ENCODE measurements at places on chromosomes 13 and 19. TPM values are rescaled to one million over a fixed set of nuclear protein-coding genes. Genes with fewer than 3 reads are reported as not detected.

DNA sequence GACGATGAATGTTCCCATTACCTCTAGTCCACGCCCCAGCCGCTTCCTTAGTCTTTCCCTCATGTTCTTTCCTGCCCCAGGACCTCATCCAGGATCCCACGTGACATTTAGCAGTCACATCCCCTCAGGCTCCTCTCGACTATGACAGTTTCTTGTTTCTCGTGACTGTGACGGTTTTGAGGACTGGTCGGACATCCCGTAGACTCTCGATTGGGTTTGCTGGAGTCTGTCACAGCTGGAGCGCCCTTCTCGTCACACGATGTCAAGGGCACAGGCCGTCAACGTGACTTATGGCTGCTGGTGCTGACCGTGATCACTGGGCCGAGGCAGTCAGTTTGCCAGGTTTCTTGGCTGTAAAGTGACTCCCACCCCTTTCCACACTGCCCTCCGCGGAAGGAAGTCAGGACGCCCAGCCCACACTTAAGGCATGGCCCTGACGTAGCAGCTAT lies 22.8 kb downstream of the ELAVL1 start:
- DNase-seq, result no peak

- no peak for DNase-seq
Observed at GRCh38 chr19:50518091-50519005, 4.6 kb upstream of the ASPDH start.

GRCh38 chr13:72514146-72514545 lies 213.3 kb downstream of the MZT1 start:
- no peak for DNase-seq

- DNase-seq, result no peak
Observed at GRCh38 chr13:106425661-106426060, 109.8 kb downstream of the EFNB2 start.

DNA sequence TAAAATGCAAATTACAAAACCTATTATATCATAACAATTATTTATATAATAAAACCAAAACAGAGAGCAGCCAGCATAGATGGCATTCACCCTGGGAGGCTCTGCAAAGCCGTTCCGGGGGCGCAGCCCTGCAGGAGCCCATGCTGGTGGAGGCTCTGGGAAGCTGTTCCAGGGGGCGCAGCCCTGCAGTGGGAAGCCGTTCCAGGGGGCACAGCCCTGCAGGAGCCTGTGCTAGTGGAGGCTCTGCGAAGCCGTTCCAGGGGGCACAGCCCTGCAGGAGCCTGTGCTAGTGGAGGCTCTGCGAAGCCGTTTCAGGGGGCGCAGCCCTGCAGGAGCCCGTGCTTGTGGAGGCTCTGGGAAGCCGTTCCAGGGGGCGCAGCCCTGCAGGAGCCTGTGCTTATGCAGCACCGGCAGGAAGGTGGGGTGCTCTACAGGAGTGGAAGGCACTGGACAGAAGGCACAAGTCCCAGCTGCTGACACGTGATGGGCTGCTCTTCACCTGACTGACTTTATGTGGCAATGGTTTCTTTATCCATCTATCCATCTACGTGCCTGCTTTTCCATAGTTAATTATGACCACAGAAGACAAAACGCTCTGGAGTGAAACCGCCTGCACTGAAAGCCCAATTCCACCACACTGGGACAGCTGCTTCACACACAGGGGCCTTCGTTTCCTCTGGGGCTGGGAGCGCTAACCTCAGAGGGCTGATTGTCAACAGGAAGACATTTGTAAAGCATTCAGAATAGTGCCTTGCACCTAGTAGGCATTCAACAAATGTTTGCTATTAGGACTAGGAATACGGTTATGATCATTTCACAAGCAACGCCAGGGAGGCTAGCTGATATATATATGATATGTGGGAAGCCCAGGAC lies 23.7 kb downstream of the PCID2 start:
- no peak for DNase-seq

DNA sequence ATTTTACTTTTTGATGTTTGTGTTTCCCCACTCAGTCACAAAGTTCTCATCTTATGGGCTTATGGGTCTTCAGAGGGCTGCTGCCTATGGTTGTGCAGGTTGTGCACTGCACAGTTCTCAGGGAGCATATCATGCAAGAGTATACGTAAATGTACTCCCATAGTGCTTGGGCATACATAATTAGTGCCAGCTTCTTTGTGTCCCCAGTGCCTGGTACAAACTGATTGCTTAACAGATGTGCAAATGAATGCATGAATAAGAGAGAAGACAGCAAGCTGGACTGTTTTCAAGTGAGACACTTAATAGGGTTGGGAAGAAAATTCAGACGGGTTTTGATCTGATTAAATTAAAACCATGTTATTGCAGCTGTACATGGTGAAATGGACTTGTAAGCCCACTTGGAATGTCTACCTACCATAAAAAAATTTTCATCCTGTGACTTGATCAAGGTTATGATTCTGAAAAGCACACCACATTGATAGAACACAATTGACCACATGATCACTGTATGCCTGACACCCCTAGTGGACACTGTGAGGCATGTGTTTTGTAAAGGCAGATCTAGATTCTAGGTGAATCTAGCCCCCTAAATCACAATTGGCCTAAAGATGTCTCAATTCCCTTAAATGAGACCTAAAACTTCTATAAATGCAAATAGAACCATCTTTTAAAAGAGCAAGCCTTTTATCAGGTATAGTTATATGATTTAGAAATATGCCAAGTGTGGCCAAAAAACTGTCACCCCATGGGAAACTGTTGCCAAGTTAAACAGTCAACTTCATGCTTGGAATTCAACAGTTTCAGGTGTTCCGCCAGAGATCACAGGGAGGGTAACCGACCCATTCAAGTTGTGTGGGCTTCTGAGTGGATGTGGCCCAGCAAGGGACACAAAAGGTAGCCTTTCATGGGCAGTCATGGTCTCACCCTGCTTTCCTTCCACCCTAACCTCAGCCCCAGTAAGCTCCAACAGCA lies 27.9 kb downstream of the FAM124A start:
- DNase-seq, result no peak

DNA sequence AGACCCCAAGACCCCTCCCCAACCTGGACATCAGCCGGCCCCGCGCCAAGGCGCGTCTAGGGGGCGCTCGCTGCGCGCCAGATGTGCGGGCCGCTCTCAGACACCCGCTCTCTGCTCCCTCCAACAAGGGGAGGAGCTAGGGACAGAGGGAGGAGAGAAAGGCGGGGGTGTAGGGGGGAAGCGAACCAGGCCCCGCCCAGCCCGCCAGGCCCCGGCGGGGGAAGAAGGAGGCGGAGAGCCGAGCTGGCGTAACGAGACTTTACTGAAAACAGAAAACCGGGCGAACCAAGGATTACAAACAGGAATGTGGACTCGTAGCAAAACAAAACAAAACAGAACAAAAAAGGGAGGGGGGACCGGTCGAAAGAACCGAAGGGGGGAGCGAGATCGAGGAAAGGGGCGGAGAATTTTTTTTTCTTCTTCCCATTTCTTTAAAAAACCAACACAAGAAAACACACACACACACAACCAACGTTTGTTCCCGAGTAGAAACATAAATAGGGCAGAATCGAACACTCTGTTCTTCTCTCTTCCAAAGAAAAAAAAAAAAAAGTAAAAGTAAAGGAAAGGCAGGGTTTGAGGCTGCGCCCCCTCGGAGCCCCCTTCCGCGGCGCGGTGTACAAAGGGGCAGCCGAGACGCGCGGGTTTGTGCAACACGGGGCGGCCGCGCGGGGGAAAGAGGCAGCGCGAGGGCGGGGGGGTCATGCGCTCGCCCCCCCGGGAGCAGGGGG lies 1.7 kb downstream of the JUND start:
- DNase-seq, result peak; percentile 85

- DNase-seq, result peak; percentile 64
Observed at GRCh38 chr13:44237276-44237767, 136.3 kb upstream of the SERP2 start.

- no peak for DNase-seq
Observed at GRCh38 chr13:24668511-24668910, 11.7 kb upstream of the ATP12A start.

- DNase-seq, result no peak
Observed at GRCh38 chr13:52892925-52893324, 44.5 kb upstream of the PCDH8 start.

GRCh38 chr19:2217591-2217990 lies 18.5 kb downstream of the PLEKHJ1 start:
- DNase-seq, result no peak

- no peak for DNase-seq
Observed at GRCh38 chr13:24670961-24671381, 9.2 kb upstream of the ATP12A start.

GRCh38 chr19:44741841-44742329 lies 6.6 kb upstream of the BCL3 start:
- peak; percentile 98 for DNase-seq

- no peak for DNase-seq
Observed at GRCh38 chr13:110820322-110820721, 94.5 kb downstream of the ANKRD10 start.

DNA sequence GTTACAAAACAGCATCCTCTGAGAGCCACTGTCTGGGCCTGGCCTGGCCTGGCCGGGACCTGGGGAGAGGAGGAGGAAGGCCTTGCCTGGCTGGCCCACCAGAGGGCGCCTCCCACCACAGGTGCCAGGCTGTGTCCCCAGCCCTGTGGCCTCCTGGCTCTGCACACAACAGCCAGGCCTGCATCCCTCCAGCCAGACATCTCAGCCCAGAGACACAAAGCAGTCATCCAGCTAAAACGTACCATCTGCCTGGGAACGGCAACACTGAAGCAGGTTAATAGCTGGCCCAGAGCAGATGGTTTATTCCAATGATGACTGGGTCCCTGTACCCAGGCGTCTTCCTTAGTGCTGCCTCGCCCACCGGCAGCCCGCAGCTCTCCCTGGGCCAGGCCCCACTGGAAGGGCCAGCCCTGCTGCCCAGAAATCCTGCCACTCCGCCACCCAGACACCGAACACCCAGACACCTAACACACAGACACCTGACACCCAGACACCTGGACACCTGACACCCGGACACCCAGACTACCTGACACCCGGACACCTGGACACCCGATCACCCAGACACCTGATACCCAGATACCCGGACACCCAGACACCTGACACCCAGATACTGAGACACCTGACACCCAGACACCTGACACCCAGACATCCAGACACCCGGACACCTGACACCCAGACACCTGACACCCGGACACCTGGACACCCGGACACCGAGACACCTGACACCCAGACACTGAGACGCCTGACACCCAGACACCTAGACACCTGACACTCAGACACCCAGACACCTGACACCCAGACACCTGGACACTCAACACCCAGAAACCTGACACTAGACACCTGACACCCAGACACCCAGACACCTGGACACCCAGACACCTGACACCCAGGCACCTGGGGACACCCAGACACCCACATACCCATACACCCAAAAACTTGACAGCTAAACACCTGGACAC lies 20.1 kb downstream of the C19orf12 start:
- no peak for DNase-seq

DNA sequence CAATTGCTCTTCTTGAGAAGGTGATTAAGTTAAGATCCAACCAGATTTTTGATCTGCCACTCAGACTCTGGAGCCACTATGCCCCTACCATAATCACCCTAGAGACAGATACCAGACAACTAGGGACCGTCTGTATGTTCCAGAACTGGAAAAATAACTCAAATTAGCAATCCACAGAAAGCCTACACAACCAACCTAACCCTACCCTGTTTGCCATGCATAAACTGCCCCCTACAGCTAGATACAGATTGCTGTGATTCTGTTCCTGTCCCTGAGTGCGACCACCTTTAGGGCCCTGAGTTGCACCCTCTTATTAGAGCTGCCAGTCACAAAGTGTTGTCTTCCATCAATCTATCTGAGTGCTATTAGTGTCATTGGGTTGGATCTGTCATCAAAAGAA lies 929.8 kb upstream of the SLITRK1 start:
- no peak for DNase-seq

GRCh38 chr13:71460211-71460610 lies 406.8 kb downstream of the DACH1 start:
- DNase-seq, result no peak

- DNase-seq, result no peak
Observed at GRCh38 chr19:35095667-35096368, 19.8 kb upstream of the FXYD3 start.

GRCh38 chr13:37788346-37788745 lies 81.2 kb downstream of the TRPC4 start:
- DNase-seq, result no peak

ZSCAN4 gene
- not detected for polyA plus RNA-seq

MRPL34 gene
- 23.2 TPM for polyA plus RNA-seq

KIR3DL2 gene
- not detected for polyA plus RNA-seq

CACNA1A gene
- 12.2 TPM for polyA plus RNA-seq

FCAR gene
- not detected for polyA plus RNA-seq

CCL25 gene
- polyA plus RNA-seq, result not detected

NXNL1 gene
- not detected for polyA plus RNA-seq

Measured in AG04450 (cell line).